Activated B cell treated with CpG ODN at 0.5 μM for 24 hours (primary cell): ENCODE measurements at places on chromosomes 16 and 17.

GRCh38 chr16:55222486-55222885, 101.5 kb upstream of the IRX6 start:
- DNase-seq, result no peak

DNA sequence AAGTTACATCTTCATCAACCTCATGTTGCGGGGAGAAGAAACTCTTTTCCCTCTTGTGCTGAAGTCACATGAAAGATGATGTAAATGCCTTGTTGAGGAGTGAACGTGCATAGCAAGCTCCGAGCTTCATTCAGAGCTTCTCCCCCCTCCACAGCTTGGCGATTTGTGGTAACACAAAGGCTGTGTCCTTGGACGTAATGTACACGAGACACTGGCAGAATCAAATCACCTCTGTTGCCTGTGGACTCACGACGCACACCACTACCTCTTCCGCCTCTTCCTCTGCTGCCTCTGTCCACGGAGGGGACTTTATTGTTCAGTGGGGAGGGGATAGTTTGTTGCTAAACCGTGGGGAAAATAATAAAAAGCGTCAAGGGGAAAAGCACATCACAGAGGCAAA, 54.9 kb upstream of the CHMP6 start:
- DNase-seq, result no peak

DNA sequence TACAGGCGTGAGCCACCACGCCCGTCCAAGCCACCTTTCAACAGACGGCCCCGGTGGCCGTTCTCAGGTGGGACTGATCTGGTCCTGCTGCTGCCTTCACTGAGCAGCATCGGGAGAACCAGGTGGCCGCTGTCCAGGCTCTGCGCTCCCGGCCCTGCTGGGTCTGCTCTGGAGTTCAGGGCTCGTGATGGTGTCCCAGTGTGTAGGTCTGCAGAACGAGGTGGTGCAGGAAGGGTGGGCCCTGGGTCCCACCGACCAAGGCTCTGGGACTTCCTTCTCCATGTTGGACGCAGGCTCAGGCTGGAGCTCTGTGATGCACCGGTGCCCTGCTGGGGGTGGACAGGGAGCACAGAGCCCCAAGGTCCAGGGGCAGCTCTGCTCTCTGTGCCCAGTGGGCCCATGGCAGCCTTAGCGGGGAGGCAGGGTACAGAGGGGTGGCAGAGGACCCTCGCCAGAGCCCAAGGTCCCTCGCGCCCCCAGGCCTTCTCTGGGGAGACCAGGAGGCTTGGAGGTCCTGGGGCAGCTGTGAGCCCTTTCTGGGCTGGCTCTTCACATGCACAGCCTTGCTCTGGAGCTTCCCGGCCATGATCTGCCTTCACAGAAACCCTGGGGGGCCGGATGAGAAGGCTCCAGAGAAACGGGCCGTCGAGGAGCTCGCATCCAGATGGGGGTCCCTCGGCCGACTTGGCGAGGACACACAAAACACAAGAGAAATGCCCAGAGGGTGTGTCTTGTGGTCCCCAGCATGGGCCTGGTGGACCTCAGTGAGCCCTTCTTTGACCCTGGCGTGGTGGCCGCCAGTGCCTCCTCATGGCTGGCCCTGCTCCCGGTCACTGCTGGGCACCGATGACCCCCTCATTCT, 26.9 kb upstream of the BAHCC1 start:
- DNase-seq, result no peak

DNA sequence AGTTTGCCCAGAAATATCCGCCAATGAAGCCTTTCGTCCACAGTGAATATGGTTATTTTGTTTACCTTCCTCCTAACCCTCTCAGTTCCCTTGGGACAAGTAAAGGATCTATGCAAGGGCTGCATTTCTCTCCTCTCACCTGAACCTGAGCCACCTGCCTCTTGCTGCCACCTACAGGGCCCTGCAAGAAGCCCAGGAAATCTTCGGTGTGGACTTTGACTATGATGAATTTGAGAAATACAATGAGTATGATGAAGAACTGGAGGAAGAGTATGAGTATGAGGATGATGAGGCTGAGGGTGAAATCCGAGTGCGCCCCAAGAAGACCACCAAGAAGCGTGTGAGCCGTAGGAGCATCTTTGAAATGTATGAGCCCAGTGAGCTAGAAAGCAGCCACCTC, 14.0 kb downstream of the SUPT6H start:
- DNase-seq, result no peak

- DNase-seq, result peak; percentile 33
Measured at GRCh38 chr17:1515640-1516387, 598 bp downstream of the INPP5K start.

DNA sequence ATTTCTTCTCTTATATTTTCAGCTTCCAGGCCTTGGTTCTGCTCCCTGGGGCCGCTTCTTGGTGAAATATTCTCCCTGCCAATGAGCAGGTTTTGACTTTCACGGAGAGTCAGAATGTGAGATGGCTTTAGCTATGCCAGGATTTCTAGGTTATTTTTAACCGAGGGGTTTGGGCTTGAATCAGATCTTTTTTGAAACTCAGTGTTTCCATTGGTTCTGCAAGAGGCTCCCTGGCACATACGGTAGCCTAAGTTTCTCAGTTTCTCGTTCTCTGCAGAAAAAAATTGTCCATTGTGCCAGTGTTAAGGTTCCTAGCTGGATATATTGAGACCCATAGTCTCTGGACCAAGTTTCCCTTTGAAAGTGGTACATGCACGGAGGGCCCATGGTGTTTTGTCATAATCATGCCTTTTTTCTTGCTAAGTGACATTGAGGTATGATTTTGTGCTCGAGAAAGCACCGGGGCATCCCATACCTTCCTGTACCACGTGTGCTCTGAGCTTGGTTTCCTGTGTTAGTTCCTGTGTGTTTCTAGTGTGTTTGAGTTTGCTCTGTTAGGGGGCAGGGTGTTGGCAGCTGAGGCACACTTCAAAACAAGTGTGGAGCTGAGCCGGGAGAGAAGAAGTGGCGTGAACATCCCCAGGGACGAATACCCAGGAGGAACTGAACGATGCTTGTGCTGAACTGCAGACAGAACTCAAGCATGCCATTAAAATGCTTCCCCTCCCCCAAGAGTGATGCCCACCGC, 127.2 kb downstream of the HS3ST3B1 start:
- DNase-seq, result peak; percentile 37

GRCh38 chr17:64706224-64707049, 44.3 kb upstream of the SMURF2 start:
- DNase-seq, result no peak

- no peak for DNase-seq
Measured at GRCh38 chr16:77591347-77591746, 131.0 kb upstream of the NUDT7 start.

DNA sequence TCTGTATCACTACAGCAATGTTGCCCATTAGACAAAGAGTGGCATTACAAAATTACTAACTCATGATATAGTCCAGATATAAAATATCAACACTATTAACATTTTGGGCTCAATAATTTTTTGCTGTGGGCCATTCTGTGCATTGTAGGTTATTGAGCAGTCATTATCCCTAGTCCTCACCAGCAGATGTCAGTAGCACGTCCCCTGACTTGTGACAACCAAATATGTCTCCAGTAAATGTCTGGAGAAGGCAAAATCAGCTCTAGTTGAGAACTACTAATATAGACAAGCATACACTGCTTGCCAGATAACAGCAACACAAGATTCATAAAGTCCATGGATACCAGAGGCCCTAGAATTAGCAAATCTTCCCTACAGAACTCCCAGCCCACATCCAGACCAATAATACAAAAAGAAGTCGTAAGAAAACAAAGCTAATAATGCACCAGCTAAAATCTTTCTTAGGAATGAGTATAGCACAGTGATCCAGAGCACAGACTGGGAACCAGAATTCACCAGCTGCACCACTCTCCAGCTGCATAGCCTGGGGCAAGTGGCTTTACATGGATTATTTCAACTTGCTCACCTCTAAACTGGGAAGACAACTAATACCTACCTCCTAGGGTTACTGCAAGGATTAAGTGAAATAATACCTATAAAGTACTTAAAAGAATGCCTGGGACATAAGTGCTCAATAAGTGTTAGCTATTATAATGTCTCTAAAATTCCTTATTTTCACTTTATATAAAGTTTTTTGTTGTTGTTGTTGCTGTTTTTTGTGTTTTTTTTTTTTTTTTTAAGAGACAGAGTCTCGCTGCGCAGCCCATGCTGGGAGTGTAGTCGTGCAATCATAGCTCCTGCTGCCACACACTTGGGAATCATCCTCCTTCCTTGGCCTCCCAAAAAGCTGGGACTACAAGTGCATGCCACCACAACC, 23.7 kb downstream of the HELZ start:
- DNase-seq, result no peak

DNA sequence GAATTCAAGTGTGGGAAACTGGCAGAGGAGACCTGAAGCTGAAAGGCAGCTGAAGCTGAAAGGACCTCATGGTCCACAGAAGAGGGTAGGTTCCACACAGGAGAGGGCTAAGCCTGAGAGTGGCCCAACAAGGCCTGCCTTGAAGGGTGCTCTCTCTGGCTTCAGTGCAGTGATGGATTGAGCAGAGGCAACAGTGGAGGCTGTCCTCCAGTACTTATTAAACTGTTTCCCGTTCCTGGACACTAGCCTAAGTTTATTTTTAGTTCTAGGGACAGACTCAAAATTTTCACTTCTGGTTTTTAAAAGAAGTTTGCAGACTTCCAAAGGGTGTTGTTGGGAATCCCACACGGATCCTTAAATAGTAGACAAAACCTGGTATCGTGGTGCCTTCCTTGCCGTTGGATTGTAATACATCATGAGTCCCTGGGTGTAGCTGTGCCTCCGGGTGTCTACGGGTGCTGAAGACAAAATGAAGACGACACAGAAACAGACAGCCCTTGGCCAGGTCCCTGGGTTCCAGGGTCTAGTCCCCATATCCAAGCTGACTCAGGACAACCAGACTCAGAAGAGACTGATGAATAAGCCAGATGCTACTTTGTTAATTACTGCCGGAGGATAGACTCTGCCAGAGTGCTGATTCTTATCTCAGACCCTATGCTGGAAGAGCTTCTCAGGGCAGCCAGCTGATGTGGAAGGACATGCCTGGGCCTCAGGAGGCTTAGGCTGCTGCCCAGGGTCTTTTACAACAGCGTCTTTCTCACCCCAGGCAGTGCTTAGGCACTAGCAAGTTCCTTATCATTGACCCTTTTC, 7.1 kb upstream of the CMTM4 start:
- DNase-seq, result no peak

DNA sequence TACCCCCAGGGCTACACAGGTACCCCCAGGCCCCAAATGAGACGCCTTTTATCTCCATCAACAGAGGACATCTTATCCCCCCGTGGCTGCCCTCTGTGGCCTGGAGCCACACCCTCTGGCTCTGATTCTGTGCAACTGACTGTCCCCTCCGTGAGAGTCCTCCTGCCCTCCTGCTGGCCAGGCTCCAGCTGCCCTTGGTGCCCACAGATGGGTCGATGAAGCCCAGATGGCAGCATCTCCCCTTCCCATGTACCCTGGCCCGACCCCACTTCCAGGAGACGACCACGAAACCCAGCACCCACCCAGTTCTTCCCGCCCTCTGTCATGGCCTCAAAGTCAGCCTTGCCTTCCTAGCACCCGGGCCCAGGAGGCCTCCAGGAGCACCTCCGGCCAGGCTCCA, 9.6 kb upstream of the KRTAP17-1 start:
- DNase-seq, result no peak

GRCh38 chr16:67036323-67036741, 7.4 kb downstream of the CBFB start:
- no peak for DNase-seq

- DNase-seq, result no peak
Measured at GRCh38 chr17:80881306-80881705, 110.3 kb upstream of the CHMP6 start.

GRCh38 chr16:70737377-70738082, 51.7 kb upstream of the MTSS2 start:
- DNase-seq, result peak; percentile 34

DNA sequence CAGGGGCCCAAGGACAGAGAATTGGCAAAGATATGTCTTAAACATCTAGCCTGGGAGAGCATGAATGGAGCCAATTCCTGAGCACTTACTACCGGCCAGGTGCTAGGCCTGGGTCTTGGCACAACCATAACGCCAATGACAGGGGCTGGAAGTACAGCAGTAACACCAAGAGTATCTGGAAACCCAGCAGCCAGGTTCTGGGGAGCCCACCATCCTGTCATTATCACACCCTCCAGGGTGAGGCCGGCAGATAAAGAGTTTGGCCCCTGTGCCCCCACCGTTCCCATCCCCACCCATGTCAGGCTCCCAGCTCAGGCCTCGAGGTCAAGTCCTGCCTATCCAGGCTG, 508 bp upstream of the TMC8 start:
- no peak for DNase-seq

DNA sequence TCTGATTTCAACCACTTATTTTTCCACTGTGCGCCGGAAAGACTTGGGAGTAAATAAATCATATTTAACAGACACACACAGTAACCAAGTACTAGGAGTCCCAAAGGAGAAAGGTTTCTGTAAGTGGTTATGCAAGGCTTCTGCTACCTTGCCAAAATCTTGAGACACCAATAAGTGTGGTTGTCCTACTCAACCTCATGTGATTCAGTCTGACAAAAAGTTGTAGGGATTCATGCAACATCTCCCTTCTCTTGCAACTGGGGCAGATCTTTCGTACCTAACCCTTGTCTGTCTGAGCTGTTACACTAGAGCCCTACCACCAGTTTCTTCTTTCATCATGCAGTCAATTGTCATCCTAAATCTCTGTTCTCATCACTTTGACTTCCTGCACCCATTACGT, 69.9 kb upstream of the NUDT7 start:
- DNase-seq, result no peak

DNA sequence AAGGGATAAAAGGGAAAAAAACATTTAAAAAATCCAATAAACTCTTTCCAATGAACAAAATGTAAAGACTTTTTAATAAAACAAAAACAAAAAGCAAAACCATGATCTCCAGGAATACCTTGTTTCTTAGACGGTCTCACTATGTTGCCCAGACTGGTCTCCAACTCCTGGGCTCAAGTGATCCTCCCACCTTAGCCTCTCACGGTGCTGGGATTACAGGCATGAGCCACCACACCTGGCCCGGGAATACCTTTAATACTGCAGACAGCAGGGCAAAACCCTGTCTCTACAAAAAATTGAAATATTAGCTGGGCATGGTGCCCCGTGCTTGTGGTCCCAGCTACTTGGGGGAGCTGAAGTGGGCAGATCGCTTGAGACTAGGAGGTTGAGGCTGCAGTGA, 7.9 kb downstream of the RNF43 start:
- no peak for DNase-seq

DNA sequence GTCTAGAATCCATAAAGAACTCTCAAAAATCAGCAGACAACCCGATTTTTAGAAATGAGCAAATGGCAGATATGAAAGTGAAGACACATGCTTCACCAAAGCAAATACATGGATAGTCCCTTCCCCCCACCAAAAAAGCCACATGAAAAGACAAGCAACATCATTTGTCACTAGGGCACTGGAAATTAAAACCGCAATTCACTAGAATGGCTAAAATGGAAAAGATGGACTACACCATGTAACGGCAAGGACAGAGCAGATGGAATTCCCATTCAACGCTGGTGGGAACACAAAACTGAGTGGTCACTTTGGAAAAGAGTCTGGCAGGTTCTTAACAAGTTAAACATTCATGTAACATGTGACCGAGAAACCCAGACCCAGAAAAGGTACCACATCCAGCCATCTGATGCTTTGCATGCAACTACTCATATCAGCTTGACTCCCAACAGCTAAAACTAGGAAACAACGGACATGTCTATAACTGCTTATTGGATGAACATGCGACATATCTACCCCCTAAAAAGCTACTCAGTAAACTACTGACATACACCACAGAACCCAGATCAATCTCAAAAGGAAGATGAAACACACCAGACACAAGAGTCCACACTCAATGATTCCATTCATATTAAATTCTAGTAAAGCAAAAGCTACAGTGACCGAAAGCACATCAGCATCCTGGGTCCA, 132.6 kb downstream of the ZNF778 start:
- no peak for DNase-seq
